ENCODE measurements at places on chromosomes 2 and 18. TPM values are rescaled to one million over a fixed set of nuclear protein-coding genes. Genes with fewer than 3 reads are reported as not detected.

The SPATS2L gene
- 96.0 TPM for total RNA-seq

The TMEFF2 gene
- total RNA-seq: not detected

The TRAK2 gene
- total RNA-seq: 53.9 TPM

The IL36B gene
- not detected for total RNA-seq

The TEX44 gene
- total RNA-seq: not detected

The ADRA2B gene
- 0.34 TPM for total RNA-seq

The HAUS1 gene
- 19.0 TPM for total RNA-seq

The KLHL30 gene
- total RNA-seq: 1.0 TPM

The POTEJ gene
- total RNA-seq: not detected

The GAL3ST2 gene
- not detected for total RNA-seq

The CRYBA2 gene
- not detected for total RNA-seq

The BOK gene
- total RNA-seq: 66.5 TPM

The CABLES1 gene
- total RNA-seq: 35.4 TPM

The MYL12B gene
- total RNA-seq: 467 TPM

The UGT1A10 gene
- total RNA-seq: not detected

The ZNF512 gene
- 29.6 TPM for total RNA-seq

The MOGAT1 gene
- not detected for total RNA-seq

The KCNG2 gene
- total RNA-seq: 0.20 TPM

The MCFD2 gene
- 121 TPM for total RNA-seq

The APOB gene
- 0.26 TPM for total RNA-seq

The HNRNPLL gene
- 44.2 TPM for total RNA-seq

The AGXT gene
- not detected for total RNA-seq

The COPS7B gene
- total RNA-seq: 26.0 TPM

The SERPINB7 gene
- 0.24 TPM for total RNA-seq

The PPP1R1C gene
- 0.79 TPM for total RNA-seq

The BMP10 gene
- not detected for total RNA-seq

The ITGA6 gene
- total RNA-seq: 43.1 TPM

The ALK gene
- total RNA-seq: 0.65 TPM

The SLC8A1 gene
- total RNA-seq: 39.7 TPM

The YWHAQ gene
- total RNA-seq: 257 TPM

The ALKAL2 gene
- total RNA-seq: 3.1 TPM

The DYNC2LI1 gene
- total RNA-seq: 17.8 TPM

The RESP18 gene
- not detected for total RNA-seq

The HDHD2 gene
- 38.9 TPM for total RNA-seq

The RNF125 gene
- 6.1 TPM for total RNA-seq

The RNF152 gene
- 15.5 TPM for total RNA-seq

The NR4A2 gene
- 5.0 TPM for total RNA-seq

The SETBP1 gene
- total RNA-seq: 27.5 TPM

The IHH gene
- 1.0 TPM for total RNA-seq

The C2orf78 gene
- total RNA-seq: not detected

The RPRM gene
- total RNA-seq: not detected

The EXOC6B gene
- 24.7 TPM for total RNA-seq

The AKAIN1 gene
- total RNA-seq: not detected

The CXCR4 gene
- 21.3 TPM for total RNA-seq

The DNAH7 gene
- total RNA-seq: 4.9 TPM

The CHRNG gene
- total RNA-seq: not detected

The FOXI3 gene
- not detected for total RNA-seq

The LAMA3 gene
- total RNA-seq: 42.8 TPM

The CFC1 gene
- not detected for total RNA-seq

The FSHR gene
- total RNA-seq: not detected

The NYAP2 gene
- 0.55 TPM for total RNA-seq

The CARF gene
- total RNA-seq: 7.5 TPM

The MRPL33 gene
- total RNA-seq: 75.2 TPM

The TRIM54 gene
- 0.17 TPM for total RNA-seq

The RBBP8 gene
- total RNA-seq: 47.7 TPM

The ASB18 gene
- not detected for total RNA-seq

The CD8B2 gene
- total RNA-seq: not detected
